ENCODE measurements at places on chromosomes 1 and 21.

DNA sequence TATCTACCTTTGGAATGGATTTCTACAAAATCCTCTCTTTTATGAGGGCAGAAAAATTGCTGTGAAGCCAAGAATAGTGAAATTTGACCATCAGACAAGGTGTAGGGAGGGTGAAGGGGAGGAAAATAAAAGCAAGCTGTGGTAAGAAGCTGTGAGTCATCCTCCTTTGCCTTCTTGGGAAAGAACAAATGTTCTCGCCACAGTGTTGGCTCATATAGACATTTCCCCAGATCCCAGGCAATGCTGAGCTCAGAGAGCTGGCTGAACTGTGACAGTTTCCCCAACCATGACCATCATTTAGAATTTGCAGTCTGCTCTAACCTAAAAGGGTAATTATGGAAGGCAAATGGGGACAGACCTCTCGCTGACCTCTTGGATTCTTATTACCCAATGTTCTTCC, 235.4 kb downstream of the PBX1 start:
- DNase-seq, result no peak

DNA sequence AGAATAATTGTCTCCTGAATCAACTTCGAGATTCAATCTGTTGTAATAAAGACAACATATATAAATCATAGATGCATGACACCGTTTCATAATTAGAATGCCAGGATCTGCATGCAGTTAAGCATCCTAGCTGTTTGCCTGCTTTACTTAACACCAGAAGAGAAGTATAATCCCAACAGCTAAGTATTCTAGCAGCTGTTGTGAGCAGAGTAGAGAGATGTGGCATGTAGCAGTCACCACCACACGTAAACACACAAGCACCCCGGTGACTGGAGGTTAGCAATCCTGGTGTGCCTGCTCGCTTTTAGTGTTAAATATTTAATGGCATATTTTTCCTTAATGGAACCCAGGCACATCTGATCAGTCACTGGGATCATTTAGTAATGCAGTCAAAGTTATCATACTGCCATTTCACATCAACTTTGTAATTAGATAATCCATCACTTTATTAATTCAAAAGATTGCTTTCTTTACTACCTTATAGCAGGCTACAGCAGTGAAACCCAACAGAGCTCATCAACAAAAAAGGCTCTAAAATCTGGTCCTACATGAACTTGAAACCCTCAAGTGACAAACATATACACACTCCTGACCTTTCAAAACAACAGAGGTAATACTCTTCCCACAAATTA, 187.9 kb downstream of the SMYD3 start:
- no peak for DNase-seq

GRCh38 chr1:241738284-241739078, 86.4 kb downstream of the WDR64 start:
- no peak for DNase-seq

DNA sequence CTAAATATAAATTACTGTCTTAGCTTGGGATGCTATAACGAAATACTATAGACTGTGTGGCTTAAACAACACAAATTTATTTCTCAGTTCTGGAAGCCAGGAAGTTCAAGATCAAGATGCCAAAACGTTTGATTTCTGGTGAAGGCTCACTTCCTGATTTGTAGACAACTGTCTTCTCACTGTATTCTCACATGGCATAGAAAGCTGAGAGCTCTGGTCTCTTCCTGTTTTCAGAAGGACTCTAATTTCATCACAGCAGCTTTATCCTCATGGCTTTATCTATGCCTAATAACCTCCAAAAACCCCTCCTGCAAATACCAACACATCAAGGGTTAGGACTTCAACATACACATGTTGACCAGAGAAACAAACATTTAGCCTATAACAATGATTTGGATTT, 1795.5 kb downstream of the MRPL39 start:
- DNase-seq, result no peak

DNA sequence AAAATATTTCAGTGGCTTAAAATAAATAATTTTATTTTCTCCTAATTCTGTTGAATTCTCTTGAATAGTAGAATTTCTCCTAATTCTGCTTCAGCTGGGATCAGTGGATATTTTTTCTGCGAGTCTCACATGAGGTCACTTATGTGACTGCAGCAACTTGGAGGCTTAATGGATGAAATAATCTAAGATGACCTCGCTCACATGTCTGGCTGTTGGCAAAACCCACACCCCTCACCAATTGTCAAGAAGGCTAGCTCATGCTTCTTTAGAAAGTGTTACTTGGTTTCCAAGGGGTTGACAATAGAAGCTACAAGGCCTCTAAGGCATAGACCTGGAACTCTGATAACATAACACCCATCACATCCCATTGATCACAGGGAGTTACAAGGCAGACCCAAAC, 156.9 kb upstream of the DPYD start:
- no peak for DNase-seq

GRCh38 chr1:116855191-116855619, 54.5 kb upstream of the PTGFRN start:
- DNase-seq, result no peak

DNA sequence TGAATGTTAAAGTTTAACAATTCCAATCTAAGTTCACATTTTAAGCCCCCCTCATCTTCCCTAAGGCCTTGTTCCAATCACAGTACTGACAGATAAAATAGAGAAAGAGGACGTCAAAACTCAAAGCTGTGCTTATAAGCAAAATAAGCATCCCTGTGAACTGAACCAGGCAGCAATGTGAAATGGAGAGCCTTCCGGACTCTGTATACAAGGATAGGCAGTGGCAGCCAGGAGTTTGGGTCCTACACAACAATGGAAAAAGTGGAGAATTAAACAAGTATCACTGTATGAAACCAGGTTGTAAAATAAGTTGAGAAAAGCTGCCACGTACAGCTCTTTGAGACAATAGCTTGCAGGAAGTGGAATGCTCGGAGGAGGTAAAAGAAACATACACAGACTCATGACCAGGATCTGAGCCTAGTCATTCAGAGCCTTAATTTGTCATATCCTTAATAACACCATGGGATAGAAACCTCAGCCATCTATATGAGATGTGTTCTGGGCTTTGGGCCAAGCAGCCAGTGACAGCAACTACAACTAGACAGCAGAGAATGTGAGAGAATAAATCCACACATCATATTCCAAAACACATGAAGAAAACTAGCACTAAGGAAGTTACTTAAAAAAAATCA, 55.2 kb upstream of the PALMD start:
- DNase-seq, result no peak

DNA sequence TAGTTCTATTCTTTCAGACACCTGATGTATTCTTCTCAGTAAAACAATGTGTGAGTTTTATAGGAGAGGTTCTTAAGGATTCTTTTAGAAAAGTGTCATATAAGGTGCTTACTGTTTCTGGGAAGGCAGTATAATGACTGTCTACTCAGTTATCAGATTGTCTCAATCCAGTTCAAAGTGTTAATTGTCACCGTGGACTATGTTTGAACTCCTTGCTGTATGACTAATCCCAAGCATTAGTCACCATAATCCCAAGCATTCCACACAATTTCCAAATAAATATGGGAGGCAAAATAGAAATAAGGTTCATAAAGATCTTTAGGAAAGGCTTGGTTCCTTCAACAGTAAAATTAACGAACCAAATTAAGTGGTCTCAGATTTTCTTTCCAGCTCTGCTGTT, 342.1 kb upstream of the NR5A2 start:
- no peak for DNase-seq

DNA sequence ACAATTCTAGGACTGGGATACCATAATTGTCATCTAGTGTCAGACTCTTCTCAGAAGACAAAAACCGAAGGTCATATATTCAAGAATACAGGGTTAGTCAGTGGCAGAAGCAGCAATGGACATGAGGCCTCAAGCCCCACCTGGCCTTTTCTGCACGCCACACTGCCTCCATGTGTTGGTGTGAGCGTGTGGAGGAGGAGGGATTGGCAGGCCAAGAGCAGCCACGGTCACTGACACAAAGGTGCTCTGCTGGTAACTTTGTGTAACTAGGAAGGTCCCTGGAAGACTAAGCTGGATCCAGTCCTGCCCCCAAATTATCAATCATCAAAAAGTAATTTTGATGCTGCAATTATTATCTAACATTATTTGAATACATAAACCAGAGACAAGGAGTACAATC, 34.9 kb downstream of the HSF2BP start:
- DNase-seq, result no peak

GRCh38 chr1:119779869-119780356, 11.2 kb upstream of the HMGCS2 start:
- no peak for DNase-seq

- no peak for DNase-seq
These were observed 39.7 kb upstream of the WASF2 start for GRCh38 chr1:27529704-27530018.

- no peak for DNase-seq
These were observed 15.2 kb upstream of the GJB5 start for GRCh38 chr1:34739613-34740012.

DNA sequence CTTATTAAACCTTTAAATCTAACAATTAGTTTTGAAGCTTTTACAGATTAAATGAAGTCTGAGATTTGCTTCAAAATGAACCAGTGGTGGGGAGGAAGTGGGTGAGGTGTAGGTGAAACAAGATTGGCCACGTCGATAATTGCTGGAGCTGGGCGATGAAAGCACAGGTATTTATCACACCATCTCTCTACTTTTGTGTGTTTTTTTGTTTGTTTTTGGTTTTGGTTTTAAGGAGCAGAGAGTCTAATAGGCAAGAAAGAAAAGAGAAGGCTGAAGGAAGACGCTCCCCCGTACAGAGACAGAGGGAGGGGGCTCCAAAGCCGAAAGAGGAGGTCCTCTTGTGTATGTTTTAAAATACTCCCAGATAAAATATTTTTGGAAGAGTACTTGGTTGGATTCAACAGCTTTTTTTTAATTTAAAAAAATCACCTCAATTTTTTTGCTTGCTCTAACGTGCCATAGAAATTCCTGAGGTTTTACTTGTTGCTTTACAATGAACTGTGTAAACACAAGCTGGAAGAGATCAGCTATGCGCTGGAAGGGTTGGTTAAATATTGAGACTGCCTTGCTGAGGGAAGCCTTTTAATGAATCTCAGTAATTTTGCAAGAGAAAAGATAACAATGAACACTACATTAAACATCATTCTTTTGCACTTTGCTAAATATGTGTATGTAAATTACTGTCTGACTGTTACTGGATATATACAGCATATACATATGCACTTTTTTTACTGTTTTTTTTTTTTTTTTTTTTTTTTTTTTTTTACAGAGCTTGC, 6.7 kb upstream of the LGALS8 start:
- DNase-seq, result no peak

- DNase-seq, result no peak
These were observed 14.9 kb upstream of the HJV start for GRCh38 chr1:146036241-146036964.

GRCh38 chr1:198147216-198147615, 9.6 kb upstream of the NEK7 start:
- no peak for DNase-seq

DNA sequence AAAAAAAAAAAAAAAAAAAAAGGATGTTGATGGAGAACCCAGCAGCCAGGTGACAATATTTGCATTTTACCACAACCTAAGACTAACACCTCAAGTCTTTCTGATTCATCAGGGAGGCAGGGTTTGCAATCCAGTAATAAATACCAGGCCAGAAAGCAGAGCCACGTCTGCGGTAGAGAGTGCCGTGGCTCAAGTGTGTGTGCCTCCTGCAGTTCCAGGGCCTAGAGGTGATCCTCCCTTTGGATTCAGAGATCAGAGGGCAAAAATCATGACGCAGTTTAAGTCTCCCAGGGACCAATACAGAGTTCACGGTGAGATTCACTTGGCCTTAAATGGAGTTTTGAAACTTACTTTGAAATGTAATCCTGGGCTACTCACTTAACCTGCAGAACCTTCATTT, 34.9 kb downstream of the TMCO4 start:
- DNase-seq, result no peak

DNA sequence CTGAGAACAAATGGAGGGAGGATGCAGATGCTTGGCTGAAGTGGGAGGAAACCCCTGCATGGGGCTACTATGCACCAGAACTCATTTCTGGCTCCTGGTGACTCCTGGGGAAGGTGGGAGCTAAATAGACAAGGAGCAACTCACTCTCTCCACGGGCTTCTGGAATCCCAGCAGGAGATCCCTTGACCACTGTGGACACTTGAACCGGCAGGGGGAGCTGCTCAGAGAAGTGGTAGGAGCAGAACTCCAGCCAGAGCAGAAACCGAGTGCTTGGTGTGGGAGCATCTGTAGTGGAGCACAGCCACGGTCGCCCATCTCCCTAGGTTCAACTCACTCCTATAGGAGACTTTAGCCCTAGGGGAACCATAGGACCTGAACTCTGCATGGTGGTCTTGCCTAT, 205.6 kb upstream of the GJB5 start:
- DNase-seq, result no peak

- no peak for DNase-seq
These were observed 190.9 kb upstream of the L1TD1 start for GRCh38 chr1:62003777-62004176.

- no peak for DNase-seq
These were observed 57.1 kb upstream of the COX20 start for GRCh38 chr1:244778344-244778743.

DNA sequence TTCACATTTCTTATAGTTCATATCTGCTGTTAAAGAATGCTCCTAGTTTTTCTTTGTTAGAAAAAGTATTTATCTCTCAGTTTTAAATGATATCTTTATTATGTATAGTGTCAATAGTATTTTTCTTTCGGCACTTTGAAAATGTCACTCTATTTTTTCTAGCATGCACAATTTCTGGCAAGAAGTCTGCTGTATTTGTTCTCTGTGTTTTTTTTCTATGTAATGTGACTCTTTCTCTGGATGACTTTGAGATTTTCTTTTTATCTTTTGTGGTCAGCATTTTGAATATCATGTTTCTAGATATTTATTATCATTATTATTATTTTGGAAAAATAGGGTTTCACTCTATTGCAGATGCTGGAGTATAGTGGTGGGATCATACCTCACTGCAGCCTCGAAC, 285.2 kb downstream of the PTGER3 start:
- no peak for DNase-seq

GRCh38 chr1:3351449-3352298, 102.8 kb upstream of the ARHGEF16 start:
- no peak for DNase-seq

DNA sequence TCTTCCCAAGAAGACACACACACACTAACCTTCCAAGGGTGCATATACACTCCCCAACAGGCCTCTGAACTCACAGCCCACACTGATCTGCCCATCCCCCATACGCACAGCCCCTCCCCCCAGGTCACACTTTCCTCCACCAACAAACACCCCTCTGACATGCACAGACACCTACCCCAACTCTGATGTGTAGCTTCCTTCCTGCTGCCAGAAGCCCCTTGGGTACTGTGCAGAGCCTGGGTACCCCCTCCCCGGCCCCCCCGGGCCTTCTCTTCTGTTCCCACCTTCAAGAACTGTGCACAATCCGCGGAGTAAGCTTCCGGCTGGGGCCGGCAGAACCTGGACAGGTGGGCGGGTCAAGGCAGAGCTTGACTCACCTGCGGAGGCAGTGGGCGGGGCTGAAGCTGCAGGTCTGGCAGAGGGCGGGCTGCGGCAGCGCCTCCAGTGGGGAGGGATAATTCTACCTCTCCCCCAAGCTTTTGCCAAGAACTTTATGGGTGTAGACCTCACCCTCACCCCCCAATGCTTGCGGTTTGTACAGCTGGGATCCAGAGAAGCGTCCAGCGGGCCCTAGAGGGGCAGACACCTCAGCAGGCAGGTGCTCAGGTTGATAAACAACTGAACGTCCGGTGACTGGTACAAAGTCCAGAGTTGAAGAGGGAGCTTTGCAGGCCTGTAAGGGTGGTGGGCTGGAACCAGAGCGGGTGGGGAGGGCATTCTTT, at the start of gene C1orf210:
TSS of gene C1orf210 (minus strand) at position 313 of the 722 bp plus-strand sequence. CDS start 2,311 bp downstream, outside the sequence.
- no peak for DNase-seq
